ENCODE measurements at places on chromosomes 13 and 19.

DNA sequence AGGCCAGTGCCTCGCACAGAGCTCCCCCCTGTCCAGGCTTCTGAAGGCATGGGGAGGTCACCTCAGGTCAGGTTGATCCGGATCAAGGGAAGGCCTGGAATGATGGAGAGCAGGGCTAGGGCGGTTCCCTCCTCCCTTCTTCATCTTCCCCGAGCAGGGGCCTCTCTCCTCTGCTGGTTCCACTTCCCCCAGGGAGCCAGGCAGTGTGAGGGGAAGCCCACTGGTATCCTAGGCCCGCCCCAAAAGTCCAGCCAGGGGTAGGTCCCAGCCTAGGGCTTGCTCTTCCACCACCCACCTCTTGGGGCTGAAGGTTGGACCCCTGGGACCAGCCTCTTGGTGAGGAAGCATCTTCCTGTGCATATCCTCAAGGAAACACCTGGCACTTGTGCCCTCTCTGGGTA, 16.4 kb upstream of the PRR19 start:
- DNase-seq = no peak

DNA sequence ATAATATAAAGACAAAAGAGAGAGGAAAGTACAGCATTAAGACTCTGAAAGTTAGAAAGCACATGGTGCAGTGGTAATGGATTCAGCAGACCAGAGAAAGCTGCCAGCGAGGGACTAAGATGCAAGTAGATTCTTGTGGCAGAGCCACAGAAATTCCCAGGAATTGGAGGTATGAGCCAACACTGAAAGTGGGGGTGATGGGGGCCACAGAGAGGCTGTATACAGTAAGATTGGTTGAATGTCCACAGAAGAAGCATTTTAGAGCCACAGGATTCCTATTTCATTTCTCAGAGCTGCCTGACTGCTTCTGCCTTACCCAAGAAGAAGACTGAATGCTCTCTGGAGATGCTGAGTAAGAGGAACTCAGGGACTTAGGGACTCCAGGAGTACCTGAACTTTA, 295.0 kb downstream of the LMO7 start:
- no peak for DNase-seq

DNA sequence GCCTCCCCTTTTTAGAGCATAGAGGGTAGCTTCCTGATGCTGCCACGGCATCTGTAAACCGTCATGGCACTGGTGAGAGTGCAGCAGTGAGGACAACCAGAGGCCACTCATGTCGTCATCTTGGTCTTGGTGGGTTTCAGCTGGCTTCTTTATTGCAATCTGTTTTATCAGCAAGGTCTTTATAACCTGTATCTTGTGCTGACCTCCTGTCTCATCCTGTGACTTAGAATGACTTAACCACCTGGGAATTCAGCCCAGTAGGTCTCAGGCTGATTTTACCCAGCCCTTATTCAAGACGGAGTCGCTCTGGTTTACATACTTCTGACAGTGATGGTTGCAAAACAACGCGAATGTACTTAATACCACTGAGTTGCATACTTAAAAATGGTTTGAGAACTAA, 14.4 kb upstream of the FBN3 start:
- DNase-seq = no peak

GRCh38 chr19:46704379-46705076, 12.4 kb downstream of the PRKD2 start:
- peak; percentile 90 for DNase-seq

All from stimulated activated CD4-positive, alpha-beta T cell treated with anti-CD3 and anti-CD28 coated beads, Interleukin-4, amount 100 ng/mL, for 24 hours (primary cell).